ENCODE measurements at places on chromosomes 1 and 21. TPM values are rescaled to one million over a fixed set of nuclear protein-coding genes. Genes with fewer than 3 reads are reported as not detected.

LCE1E gene
- total RNA-seq = not detected

TMCC2 gene
- total RNA-seq = 1.7 TPM

OR10Z1 gene
- not detected for total RNA-seq

IRF6 gene
- 0.05 TPM for total RNA-seq

PIGR gene
- not detected for total RNA-seq

FOXJ3 gene
- 18.2 TPM for total RNA-seq

DNAJC6 gene
- total RNA-seq = 8.0 TPM

ZFP69B gene
- 3.0 TPM for total RNA-seq

MROH9 gene
- not detected for total RNA-seq

SPRR2E gene
- total RNA-seq = not detected

KMO gene
- 1.7 TPM for total RNA-seq

MAP1LC3C gene
- total RNA-seq = not detected

CREG1 gene
- total RNA-seq = 71.1 TPM

LRRC47 gene
- total RNA-seq = 31.3 TPM
